ENCODE measurements at places on chromosomes 5 and 9.

GRCh38 chr5:81105261-81105877 is 127.8 kb upstream of the CKMT2 start:
- DNase-seq, result no peak

GRCh38 chr5:16903480-16904300 is 32.4 kb downstream of the MYO10 start:
- DNase-seq, result no peak

- DNase-seq, result no peak
These were observed 24.8 kb downstream of the PCSK1 start for GRCh38 chr5:96408210-96408777.

GRCh38 chr9:16515879-16516301 is 354.6 kb downstream of the BNC2 start:
- no peak for DNase-seq

- DNase-seq, result no peak
These were observed 90.1 kb downstream of the RFX3 start for GRCh38 chr9:3435732-3436131.

- DNase-seq, result no peak
These were observed 26.2 kb downstream of the CARNMT1 start for GRCh38 chr9:75001719-75002421.
